ENCODE measurements at places on chromosomes 2 and 18.
A peak's percentile ranks its signal among the peaks of the same experiment; 100 is the strongest.

DNA sequence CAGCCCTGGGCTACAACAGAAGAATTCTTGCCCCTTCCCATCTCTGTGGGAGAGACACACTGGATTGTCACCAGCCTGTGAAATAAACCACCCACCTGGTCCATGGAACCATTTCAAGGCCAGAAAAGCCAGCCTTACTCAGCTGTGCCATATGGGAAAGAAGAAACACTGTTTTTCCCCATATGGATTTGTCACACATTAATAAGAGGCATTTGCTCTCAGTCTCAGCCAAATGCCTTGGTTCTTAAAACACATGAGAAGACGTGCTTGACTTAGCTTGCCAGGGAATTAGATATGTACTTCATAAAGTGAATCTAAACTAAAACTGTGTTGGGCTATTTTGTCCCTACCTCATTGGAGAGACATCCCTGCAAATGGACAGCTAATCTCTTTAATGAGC lies 308.6 kb upstream of the TNP1 start:
- no peak for DNase-seq

- DNase-seq = no peak
Measured at GRCh38 chr2:105055613-105056012, 17.7 kb downstream of the MRPS9 start.

DNA sequence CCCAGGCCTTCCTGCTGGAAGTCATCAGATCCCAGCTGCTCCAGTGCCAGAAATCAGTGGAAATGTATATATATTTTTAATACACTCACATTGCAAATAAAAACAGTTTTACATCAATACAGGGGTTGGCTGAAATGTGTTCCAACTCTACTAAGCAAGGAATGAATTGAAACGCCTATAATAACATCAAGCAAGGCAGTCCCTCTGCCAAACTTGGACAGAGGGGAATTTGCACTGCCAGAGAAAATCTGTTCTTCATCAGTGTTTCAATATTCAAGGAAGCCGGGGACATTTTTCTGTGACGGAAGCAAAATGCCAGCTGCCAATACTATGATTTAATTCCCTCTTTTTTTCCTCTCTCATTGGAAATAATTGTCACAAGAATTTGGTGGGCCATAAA lies 335.3 kb downstream of the TNS1 start:
- DNase-seq = no peak

DNA sequence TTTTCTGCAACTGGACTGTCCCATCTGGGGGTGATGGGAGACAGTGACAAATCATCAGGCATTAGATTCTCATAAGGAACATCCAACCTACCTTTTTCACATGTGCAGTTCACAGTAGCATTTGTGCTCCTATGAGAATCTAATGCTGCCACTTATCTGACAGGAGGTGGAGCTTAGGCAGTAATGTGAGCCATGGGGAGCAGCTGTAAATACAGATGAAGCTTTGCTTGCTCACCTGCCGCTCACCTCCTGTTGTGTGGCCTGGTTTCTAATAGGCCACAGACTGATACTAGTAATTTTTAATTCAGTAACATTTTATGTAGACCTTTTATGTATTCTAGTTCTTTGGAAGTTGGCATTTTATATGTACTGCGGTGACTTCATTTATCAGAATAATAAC lies 180.1 kb upstream of the SPOPL start:
- DNase-seq = no peak

- no peak for DNase-seq
Measured at GRCh38 chr2:47303341-47304148, 99.4 kb upstream of the MSH2 start.

GRCh38 chr2:171330155-171330956 lies 103.4 kb downstream of the METTL8 start:
- no peak for DNase-seq

- no peak for DNase-seq
Measured at GRCh38 chr18:34491719-34492118, 218.4 kb upstream of the DTNA start.

- no peak for DNase-seq
Measured at GRCh38 chr18:9521770-9522169, 46.5 kb downstream of the RALBP1 start.

- peak; percentile 71 for DNase-seq
Measured at GRCh38 chr2:240556553-240557100, 1.2 kb downstream of the ANKMY1 start.

DNA sequence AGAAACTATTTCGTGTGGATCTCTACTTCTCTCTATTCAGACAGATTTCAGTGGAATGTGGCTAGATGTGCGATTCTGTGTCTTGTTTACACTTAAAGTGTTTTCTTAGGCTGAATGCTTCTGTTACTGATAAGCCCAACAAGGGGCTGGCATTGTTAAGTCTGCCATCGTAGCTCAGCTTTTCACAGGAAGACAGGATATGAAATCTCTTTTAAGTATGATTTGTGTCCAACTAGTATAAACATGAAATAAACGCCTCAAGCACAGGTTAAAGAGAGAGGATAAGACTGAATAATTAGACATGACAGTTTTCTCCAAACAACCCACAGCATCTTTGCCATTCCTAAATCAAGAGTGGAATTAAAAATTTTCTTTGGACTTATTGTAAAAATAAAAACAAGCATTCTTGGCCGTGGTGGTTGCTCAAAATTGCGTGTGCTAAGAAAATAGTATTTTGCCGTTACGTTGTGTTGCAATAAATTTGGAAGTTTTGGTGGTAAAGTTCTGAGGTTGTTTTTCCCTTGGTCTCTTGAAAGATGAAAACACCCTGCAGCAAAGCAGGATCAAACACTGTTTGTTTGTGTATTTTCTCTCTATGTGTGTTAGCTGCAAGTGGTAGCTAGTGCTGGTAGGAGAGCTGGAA lies 1.0 kb downstream of the VIT start:
- DNase-seq = no peak

DNA sequence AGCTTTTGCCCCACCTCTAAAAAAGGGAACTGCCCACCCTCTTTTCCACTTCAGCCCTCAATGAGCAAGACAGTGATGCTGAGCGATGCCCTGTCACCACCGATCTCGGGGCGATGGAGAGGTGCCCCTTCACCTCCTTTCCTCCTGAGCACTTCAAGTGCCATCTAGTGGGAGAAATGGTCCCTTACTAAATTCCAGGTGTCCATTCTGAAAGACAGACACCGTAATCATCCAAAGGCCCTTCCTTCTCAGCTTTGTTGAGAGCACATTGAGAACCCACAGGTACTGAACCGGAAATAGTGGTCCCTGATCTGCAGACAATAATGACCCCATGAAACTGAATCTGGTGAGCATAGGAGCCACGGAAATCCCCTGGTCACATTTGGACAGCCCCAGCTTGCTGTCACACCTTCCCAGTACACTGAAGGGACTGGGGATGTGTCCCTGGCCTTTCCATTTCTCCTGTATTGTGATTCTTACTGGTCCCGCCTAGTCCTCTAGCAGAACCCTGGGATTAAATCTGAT lies 38.5 kb downstream of the KCTD18 start:
- DNase-seq = peak; percentile 43

- DNase-seq = no peak
Measured at GRCh38 chr2:100451734-100452133, 18.5 kb upstream of the NMS start.

- no peak for DNase-seq
Measured at GRCh38 chr2:60504049-60504448, 49.4 kb downstream of the BCL11A start.

DNA sequence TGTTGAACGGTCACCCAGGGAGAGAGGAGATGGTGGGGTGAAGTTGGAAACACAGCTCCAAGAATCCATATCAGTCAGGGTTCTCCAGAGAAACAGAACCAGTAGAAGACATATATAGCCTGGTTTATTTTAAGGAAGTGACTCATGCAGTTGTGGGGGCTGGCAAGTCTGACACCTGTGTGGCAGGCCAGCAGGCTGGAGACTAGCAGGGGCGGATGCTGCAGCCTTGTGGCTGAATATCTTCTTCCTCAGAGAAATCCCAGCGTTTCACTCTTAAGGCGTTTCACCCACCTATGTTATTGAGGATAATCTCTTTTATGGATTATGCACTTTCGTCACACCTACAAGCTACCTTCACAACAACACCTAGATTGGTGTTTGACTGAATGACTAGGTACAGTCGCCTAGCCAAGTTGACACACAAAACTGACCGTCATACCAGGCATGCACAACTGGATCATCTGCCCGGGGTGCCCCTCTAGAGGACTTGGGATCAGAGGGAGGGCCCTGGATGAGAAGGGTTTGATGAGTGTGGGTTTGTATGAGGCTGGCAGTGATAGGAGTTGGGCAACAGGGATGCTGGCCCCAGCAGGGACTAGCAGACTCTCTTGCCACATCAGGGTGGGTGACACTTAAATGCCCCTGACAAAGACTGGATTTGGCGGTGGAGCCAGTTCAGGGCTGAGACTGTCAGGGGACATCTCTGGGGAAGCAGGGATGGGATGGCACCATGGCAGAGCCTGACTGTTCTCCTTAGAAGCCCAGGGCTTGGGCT lies 23.4 kb downstream of the MROH2A start:
- DNase-seq = no peak

GRCh38 chr18:48940854-48941611 lies 9.7 kb downstream of the SMAD7 start:
- DNase-seq = peak; percentile 67

Measured in activated CD4-positive, alpha-beta T cell treated with anti-CD3 and anti-CD28 coated beads, Interleukin-2, amount 50 U/mL, for 4 hours (primary cell).